Activated naive CD8-positive, alpha-beta T cell treated with anti-CD3 and anti-CD28 coated beads, Interleukin-2, amount 50 U/mL, for 24 hours (primary cell): ENCODE measurements at places on chromosomes 6 and 20.

GRCh38 chr6:26382121-26382520 lies 787 bp upstream of the BTN2A2 start:
- no peak for DNase-seq

DNA sequence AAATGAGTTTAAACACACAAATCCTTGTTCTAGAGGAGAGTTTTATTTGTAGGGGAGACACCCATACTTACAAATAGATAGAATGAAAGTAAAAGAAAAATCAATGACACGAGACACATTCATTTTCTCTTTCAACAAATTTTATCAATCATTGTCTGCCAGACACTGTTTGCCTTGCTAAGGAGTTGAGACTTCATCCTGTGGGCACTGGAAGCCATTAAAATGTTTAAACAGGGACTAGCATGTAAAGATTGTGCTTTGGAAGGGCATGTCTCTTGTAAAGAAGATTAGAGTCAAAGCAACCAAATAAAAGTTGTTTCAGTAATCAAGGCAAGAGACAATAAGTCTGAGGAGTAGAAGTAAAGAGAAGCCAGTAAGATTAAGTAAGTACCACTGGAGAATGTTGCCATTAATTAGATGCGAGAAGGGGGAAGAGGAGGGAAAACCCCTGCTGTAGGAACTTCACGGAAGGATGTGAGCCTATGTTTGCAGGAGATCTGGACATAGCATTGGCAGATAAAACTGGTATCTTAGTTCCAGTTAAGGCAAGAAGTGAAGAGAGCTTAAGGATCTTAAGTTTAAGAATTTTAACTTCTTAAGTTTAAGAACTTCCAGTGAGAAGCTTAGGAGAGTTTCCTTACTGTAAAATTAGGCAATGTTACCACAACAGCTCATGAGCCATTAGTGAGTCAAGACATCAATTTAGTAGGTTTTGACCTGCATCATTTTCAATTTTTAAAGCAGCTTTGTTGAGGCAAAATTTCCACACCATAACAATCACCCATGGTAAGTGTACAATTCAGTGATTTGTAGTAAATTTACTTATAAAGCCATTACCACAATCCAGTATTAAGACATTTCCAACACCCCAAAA lies 117.0 kb upstream of the UST start:
- no peak for DNase-seq

DNA sequence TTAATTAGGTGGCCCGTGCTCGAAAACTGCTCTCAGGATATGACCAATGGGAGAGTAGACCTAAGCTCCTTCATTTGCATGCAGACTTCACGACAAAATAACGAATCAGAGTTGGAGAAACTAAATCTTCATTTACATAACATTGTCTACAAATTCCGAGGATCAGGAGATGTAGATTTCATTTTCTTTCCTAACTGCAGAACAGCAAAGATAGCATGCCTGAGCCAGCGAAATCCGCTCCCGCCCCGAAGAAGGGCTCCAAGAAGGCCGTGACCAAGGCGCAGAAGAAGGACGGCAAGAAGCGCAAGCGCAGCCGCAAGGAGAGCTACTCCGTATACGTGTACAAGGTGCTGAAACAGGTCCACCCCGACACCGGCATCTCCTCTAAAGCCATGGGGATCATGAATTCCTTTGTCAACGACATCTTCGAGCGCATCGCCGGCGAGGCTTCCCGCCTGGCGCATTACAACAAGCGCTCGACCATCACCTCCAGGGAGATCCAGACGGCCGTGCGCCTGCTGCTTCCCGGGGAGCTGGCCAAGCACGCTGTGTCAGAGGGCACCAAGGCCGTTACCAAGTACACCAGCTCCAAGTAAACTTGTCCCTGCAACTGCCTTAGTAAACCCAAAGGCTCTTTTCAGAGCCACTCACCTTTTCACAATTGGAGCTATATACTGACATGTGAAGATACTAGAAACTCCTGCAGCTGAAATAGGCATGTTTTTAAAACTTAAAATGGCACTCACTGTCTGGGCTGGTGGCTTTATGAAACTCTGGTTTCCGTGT lies 96.5 kb downstream of the HFE start:
- DNase-seq = peak; percentile 68

- no peak for DNase-seq
Observed at GRCh38 chr6:40996591-40997233, 42.3 kb downstream of the UNC5CL start.

- DNase-seq = peak; percentile 32
Observed at GRCh38 chr6:155050311-155050710, 55.2 kb downstream of the TIAM2 start.

DNA sequence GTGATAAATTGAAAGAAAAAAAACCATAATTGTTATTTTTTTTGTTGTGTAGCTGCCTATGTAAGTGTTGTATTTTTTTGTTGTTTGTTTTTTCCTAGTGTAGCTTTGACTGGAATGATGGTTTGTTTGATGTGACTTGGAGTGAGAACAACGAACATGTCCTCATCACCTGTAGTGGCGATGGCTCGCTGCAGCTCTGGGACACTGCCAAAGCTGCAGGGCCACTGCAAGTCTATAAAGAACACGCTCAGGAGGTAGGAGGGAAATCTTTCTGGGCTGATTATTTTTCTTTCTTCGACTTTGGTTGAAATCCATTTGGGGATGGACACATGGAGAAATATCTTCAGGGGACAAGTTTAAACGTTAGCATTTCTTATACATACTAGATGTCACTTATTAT lies 3.8 kb downstream of the PEX7 start:
- no peak for DNase-seq
